ENCODE measurements at places on chromosomes 4 and X.

GRCh38 chrX:42678133-42678532 lies 99.8 kb downstream of the PPP1R2C start:
- DNase-seq, result no peak

- no peak for DNase-seq
Measured at GRCh38 chrX:105755109-105755508, 67.2 kb upstream of the NRK start.

- DNase-seq, result no peak
Measured at GRCh38 chr4:139295942-139296299, 5.4 kb upstream of the NAA15 start.

DNA sequence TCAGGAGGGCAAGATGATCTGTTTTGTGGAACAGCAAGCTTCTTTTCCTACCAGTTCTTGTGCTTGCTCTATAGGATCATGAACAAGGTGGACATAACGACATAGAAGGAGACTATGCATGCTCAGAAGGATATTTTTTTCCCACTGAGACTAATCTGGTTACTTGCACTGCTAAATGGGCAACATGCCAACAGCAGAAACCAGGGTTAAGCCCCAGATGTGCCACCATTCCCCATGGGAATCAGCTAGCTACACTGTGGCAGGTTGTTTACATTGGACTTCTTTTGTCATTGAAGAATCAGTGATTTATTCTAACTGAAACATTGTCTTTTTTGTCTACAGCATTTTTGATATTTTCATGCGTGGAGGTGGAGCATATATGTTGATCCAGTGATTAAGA lies 165.6 kb downstream of the C4orf33 start:
- DNase-seq, result no peak

GRCh38 chr4:113088050-113088449 lies 38.6 kb downstream of the ANK2 start:
- no peak for DNase-seq

GRCh38 chr4:157934151-157934550 lies 238.7 kb downstream of the GASK1B start:
- DNase-seq, result no peak

- no peak for DNase-seq
Measured at GRCh38 chrX:155988859-155989258, 8.6 kb upstream of the IL9R start.

All from NCI-H1436 (cell line).